Activated CD4-positive, alpha-beta T cell treated with anti-CD3 and anti-CD28 coated beads for 36 hours (primary cell): ENCODE measurements at places on chromosomes 5 and 9. TPM values are rescaled to one million over a fixed set of nuclear protein-coding genes. Genes with fewer than 3 reads are reported as not detected.

Gene GALNT10
- 49.1 TPM for total RNA-seq

DNA sequence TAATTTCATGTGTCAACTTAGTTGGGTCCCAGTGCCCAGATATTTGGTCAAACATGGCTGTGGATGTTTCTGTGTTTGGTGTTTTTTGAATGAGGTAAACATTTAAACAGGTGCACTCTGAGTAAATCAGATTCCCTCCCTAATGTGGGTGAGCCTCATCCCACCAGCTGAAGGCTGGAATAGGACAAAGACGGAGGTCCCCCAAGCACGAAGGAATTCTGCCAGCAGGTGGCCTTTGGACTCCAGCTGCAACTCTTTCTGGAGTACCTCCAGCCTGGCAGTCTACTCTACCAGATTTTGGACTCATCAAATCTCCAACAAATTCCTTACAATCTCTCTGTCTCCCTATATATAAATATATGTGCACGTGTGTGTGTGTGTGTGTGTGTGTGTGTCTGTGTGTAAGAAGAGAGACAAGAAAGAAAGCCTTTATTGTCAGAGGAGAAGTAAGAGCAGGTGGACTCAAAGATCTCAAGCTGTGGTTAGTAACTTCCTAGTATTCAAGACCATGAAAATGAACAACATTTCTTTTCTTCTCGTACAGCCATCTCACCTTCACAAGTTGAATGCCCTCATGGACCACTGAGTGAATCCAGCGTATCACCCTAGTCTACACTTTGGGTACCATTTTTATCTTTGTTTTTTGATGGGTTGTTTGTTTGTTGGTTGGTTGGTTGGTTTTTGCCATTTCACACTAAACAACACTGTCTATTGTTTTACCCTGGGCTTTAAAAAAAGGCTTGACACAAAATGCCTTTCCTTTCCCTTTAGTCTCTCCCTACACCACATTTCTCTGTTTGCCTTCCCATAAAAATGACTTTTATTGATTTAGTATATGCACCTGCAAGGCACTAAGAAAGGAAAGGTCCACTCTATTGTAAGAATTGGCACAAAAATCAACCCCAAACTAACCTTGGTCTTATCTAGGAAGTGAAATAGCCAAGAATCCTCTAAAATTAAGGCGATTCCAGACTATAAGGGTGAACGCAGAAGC is 118.7 kb downstream of the TENT4A start:
- peaks cover 7% of the 10 kb centered on the region for H3K27me3 ChIP-seq
- DNase-seq, result no peak
- H3K4me1 ChIP-seq, result peaks cover 51% of the 10 kb centered on the region
- H3K27ac ChIP-seq, result no peak overlapping the region

Gene ACER2
- total RNA-seq, result 1.5 TPM

GRCh38 chr9:77802515-77803293 is 154.6 kb upstream of the GNA14 start:
- no peak overlapping the region for H3K27ac ChIP-seq
- H3K27me3 ChIP-seq, result no peaks in the 10 kb centered on the region
- peaks cover 23% of the 10 kb centered on the region for H3K36me3 ChIP-seq
- H3K4me1 ChIP-seq, result peaks cover 27% of the 10 kb centered on the region
- no peak overlapping the region for H3K4me3 ChIP-seq
- DNase-seq, result no peak

GRCh38 chr5:154849791-154850201 is 607 bp downstream of the FAXDC2 start:
- H3K36me3 ChIP-seq, result peaks cover 2% of the 10 kb centered on the region
- H3K27me3 ChIP-seq, result no peaks in the 10 kb centered on the region
- no peak overlapping the region for H3K4me3 ChIP-seq
- no peak for DNase-seq
- H3K4me1 ChIP-seq, result peaks cover 20% of the 10 kb centered on the region
